ENCODE measurements at places on chromosomes 1 and 21.

- peak; percentile 73 for DNase-seq
Measured at GRCh38 chr1:212457740-212458338, 25.1 kb downstream of the NENF start.

DNA sequence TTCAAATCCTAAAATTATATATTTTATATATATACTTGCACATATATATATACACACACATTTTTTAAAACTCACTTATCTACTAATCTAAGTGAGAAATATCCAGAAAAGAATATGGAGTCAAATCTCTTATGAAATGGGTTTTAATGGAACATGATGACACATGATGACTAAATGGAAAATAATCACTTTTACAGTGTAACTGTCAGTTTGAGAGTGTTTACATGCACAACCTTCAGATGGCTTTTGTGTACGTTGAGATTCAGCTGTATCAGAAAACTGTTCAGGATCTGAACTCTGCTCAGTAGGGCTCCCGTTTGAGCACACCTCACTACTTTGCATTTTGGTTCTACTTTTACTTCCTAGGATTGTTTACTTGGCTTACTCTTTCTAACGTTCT lies 189.8 kb downstream of the DNAH14 start:
- DNase-seq = no peak

- DNase-seq = no peak
Measured at GRCh38 chr1:185398599-185398998, 81.6 kb upstream of the IVNS1ABP start.

GRCh38 chr1:8352886-8353785 lies 35.2 kb downstream of the SLC45A1 start:
- no peak for DNase-seq

DNA sequence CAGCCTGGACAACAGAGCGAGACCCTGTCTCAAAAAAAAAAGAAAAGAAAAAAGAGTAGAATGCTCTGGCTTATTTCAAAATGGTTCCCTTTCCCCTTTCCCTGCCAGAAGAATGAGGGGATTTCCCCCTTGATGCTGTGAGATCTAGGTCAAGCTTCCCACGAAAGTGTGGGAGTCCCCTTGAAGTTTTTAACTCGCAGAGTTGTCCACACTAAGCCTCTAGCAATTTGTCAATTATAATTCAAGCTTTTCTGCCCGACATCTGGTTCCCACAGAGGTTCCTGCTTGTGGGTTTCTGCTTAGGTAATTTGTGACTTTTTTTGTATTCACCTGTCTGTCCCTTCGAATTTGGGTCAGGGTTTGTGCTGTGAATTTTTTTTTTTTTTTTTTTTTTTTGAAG lies 62.8 kb downstream of the ZFYVE9 start:
- peak; percentile 3 for DNase-seq

DNA sequence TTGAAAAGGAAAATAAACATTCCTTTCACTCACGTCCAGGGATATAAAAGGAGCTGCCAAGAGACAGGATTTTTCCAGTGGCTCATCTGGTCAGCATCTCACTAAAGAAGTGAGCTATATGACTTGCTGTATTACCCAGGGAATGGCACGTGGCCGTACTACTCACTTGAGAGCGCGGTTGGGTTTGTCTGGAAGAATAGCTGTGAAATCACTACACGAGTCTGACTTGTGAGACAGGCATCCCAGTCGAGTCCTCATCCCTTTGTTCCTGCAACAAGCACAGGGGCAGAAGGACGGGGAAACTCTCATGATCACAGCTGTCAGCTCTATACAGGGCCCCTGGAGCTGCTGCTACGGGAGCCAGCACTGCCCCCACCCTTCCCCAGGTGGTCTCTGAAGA lies 17.7 kb downstream of the RGS8 start:
- DNase-seq = no peak

DNA sequence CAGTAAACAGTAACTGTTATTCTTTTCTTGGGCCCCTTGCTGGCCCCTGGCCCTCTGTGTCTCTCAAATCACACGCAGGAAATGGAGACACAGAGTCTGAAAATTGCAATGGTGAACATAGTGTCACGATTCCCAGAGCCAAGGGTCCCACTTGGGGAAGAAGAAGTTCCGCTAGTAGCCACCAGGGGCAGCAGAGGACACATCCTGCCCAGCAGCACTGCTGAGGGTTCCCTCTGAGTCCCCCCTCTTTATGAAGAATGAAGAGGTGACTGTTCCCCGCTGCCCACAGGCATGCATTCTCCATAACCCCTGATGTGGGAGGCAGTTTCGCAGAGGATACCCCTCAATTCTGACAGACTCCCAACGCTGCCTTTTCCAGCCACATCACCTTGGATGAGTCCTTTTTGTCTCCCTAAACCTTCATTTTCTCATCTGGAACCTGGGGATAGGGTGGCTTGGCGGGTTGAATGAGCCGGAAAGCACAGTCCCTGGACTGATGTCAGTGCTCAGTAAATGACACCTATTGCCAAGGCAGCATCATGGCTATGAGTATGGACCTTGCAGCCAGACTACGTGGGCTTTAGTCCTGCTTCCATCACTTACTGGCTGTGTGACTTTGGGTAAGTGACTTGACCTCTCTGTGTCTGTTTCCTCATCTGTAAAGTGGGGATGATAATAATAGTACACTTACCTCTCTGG lies 238.0 kb upstream of the TMEM51 start:
- peak; percentile 77 for DNase-seq

- DNase-seq = no peak
Measured at GRCh38 chr1:180577361-180577760, 18.6 kb downstream of the OVAAL start.

- DNase-seq = no peak
Measured at GRCh38 chr1:45122724-45123123, 83.7 kb downstream of the ZSWIM5 start.

DNA sequence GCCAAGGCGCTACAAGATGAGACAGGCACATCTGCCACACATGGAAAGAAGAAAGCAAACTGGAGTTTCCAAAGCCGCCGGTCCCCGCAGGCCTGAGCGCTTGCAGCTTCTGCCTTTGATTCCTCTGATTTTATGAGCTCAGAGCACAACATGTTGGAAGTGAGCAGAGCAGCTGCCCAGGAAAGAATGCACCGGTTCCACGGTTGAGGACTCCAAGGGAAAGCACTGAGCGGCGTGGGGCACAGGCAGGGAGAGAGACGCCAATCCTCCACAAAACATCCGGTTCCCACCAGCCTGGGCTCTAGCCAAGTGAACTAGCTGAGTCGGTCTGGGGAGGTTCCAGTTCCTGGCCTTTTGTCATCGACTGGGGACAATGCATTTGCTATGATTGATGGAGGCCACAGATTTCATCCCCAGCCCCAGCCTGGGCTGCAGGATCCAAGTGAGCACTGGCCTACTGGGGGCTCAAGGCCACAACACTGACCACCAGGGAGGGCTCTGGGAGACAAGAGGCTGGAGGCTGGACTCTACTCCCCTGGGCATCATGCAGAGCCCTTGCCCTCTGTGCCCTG lies 253.1 kb upstream of the IRF2BP2 start:
- peak; percentile 54 for DNase-seq

GRCh38 chr1:116951200-116951935 lies 41.7 kb downstream of the PTGFRN start:
- DNase-seq = no peak

DNA sequence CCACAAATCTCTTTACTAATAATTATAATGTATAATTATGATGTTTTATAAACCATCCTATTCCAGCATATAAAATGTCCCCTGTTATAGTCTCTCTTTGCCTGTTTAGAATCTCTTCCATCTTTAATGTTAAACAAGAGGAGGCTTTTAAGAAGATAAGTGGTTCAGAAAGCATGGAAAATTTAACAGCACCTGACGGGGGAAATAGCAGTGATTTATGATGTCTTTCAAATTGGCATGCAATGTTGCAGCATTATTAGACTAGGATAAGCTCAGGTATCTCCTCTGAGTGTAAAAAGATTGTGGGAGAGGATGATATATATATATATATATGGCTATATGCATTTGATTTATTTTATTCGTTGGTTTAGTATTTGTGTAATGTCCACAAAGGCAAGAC lies 24.4 kb downstream of the GIPC2 start:
- no peak for DNase-seq

DNA sequence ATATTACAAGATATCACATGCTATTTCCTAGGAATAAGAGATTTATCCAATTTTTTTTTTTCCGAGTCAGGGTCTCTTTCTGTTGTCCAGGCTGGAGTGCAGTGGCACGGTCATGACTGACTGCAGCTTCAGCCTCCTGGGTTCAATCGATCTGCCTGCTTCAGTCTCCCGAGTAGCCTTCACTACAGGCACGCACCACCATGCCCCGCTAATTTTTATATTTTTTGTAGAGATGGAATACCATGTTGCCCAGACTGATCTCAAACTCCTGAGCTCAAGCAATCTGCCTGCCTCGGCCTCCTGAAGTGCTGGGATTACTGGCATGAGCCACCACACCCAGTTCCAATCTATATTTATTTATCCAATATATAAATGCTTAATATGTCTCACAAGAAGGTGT lies 18.0 kb upstream of the WDTC1 start:
- DNase-seq = no peak

DNA sequence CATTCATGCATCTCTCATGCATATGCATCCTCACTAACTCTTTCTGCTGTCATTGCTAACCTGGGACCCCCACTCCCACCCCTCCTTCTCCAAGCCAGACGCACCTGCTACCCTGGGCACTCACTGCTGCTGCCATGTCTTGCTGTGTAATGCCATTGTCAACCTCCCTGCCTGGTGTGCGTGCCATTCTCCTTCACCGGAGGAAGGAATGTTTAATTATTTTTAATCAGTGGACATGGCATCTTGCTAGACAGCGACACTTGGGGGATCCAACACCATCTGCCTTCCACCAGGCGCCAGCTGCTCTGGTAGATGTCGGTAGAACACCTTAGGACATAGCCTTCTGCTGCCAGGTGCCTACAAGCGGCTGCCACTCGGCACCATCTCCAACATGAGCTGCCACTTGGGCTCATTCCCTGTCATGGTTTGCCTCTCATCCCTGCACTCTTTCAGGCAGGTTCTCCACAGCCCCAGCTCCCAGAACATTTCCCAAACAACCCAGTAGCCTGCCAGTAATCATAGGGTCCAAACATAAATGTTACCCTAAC lies 306.9 kb downstream of the TTLL7 start:
- no peak for DNase-seq

DNA sequence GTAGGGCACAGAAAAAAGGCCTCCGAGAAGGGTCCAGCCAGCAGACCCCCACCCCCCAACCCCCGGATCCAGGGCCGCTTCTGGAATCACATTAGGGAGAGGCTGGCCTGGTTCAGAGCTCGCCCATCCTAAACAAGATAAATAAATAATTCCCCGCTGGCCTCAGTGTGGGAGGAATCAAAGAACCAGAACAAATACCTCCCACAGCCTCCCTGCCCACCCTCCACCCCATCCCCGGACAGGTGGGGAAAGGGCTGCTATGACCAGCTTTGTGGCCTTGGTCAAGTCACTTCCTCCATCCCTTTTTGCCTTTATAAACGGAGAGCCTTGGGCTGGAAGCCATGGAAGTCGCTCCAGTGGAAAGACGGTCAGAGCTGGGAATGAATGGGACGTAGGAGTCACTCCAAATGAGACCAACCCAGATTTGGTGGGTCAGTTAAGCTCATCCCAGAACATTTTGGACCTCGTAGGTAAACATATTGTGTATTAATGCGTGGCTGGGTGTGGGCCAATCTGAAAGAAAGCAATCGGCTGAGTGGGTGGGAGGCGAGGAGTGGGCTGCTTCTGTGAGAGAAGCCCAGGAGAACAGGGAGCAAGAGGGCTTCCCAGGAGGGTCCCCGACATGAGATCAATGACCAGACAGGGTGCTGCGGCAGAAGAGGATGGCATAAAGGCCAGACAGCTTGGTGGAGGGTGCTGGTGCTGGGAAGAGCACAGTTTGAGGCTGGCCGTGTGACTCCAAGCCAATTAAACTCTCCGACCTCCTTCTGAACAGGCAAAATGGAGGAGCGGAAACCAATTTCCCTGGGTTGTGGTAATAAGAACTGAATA lies 63.3 kb downstream of the MEF2D start:
- no peak for DNase-seq

GRCh38 chr1:47767741-47768100 lies 229.5 kb downstream of the TRABD2B start:
- no peak for DNase-seq

- no peak for DNase-seq
Measured at GRCh38 chr1:20956272-20956671, 169.2 kb upstream of the HP1BP3 start.
